ENCODE measurements at places on chromosomes 1 and 21.
A peak's percentile ranks its signal among the peaks of the same experiment; 100 is the strongest.

GRCh38 chr1:156898161-156898566 lies 4.6 kb downstream of the PEAR1 start:
- DNase-seq, result no peak

- DNase-seq, result peak; percentile 41
Observed at GRCh38 chr1:206892351-206892984, 4.8 kb upstream of the IL24 start.

- no peak for DNase-seq
Observed at GRCh38 chr1:193321242-193321840, 134.9 kb upstream of the B3GALT2 start.

GRCh38 chr1:180881806-180882509 lies 30.7 kb upstream of the KIAA1614 start:
- peak; percentile 39 for DNase-seq

DNA sequence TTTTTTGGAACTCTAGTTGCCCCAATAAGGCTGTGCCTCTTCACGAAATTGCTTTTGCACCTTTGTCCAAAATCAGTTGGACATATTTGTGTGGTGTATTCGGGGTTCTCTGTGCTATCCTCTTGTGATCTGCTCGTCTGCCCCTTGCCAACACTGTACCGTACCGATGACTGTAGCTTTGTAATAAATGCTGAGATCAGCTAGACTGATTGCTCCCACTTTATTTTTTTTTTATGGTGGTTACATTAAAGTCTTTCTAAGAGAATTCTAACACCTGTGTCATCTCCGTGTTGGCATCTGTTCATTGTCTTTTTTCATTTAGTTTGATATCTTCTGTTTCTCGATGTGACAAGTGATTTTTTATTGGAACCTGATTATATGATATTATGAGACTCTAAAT lies 94.1 kb downstream of the ADARB1 start:
- no peak for DNase-seq

DNA sequence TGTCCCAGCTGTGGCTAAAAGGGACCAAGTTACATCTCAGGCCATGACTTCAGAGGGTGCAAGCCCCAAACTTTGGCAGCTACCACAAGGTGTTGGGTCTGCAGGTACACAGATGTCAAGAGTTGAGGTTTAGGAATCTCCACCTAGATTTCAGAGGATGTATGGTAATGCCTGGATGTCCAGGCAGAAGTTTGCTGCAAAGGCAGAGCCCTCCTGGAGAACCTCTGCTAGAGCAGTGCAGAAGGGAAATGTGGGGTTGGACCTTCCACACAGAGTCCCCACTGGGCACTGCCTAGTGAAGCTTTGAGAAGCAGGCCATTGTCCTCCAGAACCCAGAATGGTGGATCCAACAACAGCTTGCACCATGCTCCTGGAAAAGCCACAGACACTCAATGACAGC lies 10.1 kb upstream of the PHGDH start:
- DNase-seq, result no peak

- no peak for DNase-seq
Observed at GRCh38 chr1:10429868-10430215, 391 bp upstream of the CENPS start.

GRCh38 chr1:170680428-170680827 lies 16.5 kb downstream of the PRRX1 start:
- DNase-seq, result no peak

GRCh38 chr1:118333601-118334210 lies 148.7 kb upstream of the SPAG17 start:
- no peak for DNase-seq

DNA sequence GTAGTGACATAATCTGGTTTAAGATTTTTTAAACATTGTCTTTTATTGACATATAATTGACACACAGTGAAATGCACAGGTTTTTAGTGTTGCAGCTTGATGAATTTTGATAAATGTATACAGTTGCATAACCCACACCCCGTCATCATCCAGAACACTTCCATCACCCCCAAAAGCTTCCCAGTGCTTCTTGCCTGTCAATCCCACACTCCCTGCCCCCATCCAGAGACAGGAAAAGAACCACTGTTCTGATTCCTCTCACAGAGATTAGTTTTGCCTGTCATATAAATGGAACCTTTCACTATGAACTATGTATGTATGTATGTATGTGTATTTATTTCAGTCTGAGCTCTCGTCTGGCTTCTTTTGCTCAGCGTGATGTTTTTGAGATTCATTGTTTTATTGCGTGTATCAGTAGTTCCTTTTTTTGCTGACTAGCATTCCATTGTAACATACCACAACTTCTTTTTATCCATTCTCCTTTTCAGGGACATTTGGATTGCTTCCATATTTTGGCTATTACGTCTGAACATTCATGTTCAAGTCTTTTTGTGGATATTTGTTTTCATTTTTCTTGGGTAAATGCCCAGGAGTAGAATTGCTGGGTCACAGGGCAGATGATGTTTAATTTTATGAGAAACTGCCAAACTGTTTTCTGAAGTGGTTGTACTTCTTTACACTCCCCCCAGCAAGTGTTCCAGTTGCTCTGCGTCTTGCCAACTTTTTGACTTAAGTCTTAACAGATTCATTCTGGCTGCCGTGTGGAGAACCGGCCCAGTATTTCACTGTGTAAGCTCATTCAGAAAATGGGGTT lies 8.7 kb downstream of the UBIAD1 start:
- DNase-seq, result peak; percentile 96

DNA sequence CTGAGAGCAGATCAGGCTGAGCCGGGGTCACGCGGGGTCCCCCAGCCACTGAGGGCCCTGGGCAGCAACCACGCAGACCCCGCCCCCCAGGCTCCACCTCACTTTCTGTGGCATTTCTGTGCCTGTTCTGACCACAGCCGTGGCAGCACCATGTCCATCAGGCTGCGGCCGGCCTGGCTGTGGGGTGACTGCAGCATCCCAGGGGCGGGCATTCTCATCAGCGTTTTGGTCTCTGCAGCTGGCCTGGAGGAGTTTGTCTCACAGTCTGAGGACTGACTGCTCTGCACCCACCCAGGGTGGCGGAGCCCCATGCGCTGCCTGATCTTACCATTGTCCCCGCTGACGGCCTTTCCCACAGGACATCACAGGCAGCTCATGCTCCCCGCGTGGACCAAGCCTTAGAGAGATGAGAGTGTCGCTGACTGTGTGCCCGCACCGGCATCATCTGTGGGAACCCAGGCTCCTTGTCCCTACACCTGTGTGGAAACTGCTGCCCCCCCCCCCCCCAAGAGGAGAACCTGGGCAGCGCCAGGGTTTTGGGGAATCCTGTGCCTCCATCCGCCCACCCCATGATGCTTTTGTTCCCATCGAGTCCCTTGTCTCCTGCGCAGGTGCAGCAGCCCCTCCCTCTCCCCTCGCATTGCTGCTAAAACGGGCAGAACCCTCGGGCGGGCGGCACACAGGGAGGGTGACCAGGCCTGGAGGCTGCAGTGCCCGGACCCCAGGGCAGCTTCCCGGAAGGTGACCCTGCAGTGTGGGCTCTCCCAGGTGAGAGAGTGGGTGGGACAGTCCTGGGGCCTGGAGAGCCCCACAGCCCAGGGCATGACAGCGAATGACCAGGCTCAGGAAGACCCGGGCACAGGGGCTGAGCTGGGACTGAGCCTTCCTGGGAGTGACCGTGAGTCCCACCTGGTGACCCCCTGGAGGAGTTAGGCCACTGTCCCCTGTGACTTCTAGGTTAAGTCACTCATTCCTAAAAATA lies 1.8 kb downstream of the KRTAP10-1 start:
- DNase-seq, result no peak
